Activated CD4-positive, alpha-beta T cell treated with anti-CD3 and anti-CD28 coated beads, Interleukin-2, amount 50 U/mL, for 24 hours (primary cell): ENCODE measurements at places on chromosomes 13 and 19.

GRCh38 chr19:3340340-3340739, 26.0 kb upstream of the NFIC start:
- DNase-seq, result no peak

- no peak for DNase-seq
Measured at GRCh38 chr19:32874605-32875004, 5.0 kb upstream of the SLC7A9 start.

DNA sequence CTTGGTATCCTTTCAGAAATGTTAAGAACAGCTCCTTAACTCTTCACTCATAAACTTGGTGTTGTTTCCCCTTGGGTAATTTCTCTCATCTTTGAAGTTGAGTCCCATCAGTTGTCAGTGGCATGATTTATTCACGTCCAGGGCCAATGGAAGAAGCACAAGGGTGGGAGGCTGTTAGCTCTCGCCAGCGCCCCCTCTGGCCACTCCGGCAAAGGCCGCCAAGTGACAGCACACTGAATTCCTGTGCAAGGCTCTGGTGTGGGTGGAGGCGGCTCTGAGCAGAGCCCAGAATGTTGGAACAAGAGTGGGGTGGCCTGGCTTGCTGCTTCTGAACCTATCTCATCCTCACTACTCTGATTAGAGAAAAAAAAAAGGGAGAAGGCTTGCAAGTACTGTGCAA, 13.1 kb upstream of the MEDAG start:
- no peak for DNase-seq

GRCh38 chr13:98922306-98922705, 55.6 kb downstream of the DOCK9 start:
- no peak for DNase-seq

DNA sequence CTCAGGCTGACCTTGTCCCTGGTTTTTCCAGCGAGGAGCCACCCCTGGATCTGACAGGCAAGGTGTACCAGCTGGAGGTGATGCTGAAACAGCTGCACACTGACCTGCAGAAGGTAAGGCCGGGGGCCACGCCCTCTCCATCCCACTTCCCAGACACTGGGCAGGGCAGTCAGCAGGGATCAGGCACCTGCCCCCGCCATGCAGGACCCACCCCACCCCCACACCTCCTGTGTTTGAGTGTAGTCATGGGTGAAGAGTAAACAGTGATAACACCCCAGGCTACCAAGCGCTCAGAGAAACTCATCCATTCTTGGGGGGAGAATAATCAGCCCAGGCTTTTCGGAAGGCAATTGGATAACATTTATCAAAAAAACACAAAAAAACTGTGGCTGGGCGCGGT, 19.9 kb downstream of the DPF1 start:
- DNase-seq, result no peak

- no peak for DNase-seq
Measured at GRCh38 chr13:75739244-75739868, 103.2 kb downstream of the LMO7 start.

DNA sequence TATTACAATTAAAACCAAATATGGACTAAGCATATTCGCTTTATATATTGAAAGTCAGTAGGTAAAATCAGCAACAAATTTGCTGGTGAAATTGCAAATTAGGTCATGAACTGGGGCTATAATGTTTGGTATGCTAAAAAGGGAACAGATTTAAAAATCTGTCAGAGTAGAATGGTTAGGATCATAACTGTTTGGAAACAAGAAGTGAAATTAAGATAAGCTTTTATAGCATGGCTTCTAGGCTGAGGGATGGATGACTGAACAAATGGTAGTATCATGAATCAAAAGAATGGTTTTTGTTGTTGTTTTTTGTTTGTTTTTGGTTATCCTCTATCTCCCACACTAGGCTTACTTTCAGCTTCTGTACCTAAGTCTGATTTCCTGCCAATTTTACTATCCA, 1090.4 kb downstream of the PCDH9 start:
- DNase-seq, result no peak

GRCh38 chr13:41004875-41005693, 14.0 kb downstream of the ELF1 start:
- no peak for DNase-seq

- no peak for DNase-seq
Measured at GRCh38 chr19:33469171-33470039, 52.2 kb downstream of the PEPD start.

DNA sequence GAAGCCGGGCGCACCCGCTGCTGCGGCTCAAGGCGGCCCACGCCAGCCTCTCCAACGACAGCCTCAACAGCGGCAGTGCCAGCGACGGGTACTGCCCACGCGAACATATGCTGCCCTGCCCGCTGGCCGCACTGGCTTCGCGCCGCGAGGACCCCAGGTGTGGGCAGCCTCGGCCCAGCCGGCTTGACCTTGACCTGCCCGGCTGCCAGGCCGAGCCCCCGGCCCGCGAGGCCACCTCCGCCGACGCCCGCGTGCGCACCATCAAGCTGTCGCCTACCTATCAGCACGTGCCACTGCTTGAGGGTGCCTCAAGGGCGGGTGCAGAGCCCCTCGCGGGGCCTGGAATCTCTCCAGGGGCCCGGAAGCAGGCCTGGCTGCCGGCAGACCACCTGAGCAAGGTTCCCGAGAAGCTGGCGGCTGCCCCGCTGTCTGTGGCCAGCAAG, 13.0 kb downstream of the C19orf25 start:
- no peak for DNase-seq

- DNase-seq, result peak; percentile 71
Measured at GRCh38 chr19:16283210-16284061, 41.2 kb upstream of the KLF2 start.

DNA sequence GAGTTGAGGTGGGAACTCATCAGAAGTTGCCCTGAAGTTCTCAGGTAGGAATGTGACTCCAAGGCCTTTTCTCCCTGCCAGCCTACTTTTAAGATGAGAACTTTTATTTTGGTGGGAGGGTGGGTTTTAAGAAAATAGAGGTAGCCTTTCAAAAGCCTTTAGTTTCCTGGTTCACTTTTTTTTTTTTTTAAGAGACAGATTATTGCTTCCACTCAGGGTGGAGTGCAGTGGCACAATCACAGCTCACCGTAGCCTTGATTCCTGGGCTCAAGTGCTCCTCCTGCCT, 3.0 kb downstream of the C19orf67 start:
- DNase-seq, result no peak

DNA sequence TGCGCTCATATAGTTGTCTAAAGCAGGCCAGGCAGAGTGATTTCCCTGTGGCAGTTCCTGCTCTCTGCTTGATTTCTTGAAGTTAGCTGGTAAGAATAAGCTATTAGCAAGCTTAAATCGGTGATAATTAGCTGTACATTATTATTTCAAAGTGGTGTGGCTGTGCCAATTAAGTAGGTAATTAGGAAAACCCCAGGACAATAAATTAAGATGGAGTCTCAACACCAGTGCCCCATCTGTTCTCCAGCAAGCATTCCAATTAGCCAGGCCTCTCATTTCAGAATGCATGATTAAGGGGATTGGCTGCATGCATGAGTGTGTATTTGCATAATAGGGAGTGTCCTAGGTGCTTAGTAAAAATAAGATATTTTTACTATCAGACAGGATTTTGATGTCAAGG, 342.3 kb downstream of the GPC5 start:
- DNase-seq, result no peak

- DNase-seq, result no peak
Measured at GRCh38 chr19:7482584-7483439, 6.0 kb downstream of the PEX11G start.

DNA sequence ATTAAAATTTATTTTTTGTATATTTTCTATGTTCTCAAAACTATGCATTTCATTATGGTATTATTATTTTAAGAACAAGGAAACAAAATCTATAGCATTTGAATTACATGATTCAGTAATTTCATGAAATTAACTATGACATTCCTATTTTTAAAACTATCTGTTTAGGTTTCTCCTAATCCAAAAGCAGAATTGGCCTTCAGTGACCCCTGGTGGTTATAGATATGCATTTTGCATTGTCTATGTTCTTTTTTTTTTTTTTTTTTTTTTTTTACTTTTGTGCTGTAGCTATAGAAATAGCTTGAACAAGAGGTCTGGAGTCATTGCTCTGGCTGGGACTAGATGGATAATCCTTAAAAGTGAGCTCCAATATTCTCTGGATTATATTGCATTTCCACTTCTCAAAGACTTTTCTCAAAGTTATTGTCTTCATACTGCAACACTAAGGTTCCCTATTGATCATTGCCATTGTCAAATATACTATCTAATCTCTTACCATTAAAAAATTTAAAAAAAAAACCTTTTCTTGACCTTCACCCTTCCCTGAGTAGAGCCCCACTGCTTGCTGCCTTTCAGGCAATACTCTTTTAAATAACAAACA, 15.9 kb upstream of the DNAJC3 start:
- no peak for DNase-seq

DNA sequence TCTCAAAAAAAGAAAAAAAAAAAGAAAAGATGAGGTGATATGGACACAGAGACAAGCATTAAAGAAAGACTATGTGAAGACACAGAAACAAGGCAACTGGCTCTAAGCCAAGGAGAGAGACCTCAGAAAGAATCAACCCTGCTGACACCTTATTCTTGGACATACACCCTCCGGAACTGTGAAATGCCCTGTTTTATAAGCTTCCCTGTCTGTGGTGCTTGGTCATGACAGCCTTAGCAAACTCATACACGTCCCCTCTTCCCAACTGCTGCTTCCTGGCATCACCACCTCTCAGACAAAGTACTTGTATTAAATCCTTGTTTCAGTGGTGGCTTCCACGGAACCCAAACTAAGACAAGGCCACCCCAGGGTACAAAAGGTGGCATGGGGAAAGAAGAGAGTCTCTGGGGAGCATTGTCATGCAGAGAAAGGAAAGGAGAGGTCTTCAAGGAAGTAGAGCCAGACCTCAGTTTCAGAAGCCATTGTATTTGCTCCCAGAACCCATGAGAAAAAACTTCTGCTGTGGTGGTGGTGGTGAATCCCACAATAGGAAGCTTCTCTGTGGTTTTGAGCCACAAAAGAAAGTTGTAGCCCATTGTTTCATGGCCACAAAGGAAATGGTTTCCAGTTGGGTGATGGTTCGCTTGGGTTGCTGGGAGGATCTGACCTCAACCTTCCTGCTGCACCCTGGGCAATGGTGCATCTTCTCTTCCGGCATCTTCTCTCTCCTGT, 16.3 kb upstream of the TSPAN16 start:
- no peak for DNase-seq

DNA sequence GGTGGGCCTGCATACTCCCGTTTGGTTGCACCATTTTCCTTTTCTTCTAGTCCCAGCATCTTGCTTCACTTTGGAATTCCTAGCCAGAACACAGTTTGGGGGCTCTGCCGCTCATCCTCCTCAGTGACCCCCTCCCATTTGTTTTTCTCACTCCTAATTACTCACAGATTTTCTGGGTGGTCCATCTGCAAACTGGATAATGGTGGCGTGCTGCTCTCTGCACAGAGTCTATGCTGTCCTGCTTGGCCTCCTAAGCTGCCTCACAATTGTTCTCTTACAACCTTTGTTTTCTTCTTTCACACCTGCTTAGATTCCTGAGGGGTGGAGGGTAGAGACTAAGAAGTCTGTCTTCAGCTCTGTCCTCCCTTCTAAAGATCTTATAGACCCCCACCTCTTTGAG, 80.8 kb downstream of the SHISA2 start:
- no peak for DNase-seq

GRCh38 chr13:80141123-80141849, 199.6 kb downstream of the SPRY2 start:
- no peak for DNase-seq

DNA sequence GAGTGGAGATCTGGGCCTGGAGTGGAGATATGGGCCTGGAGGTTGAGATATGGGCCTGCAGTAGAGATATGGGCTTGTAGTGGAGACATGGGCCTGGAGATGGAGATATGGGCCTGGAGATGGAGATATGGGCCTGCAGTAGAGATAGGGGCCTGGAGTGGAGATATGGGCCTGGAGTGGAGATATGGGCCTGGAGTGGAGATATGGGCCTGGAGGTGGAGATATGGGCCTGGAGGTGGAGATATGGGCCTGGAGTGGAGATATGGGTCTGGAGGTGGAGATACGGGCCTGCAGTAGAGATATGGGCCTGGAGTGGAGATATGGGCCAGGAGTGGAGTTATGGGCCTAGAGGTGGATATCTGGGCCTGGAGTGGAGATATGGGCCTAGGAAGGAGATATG, 402 bp downstream of the KIR2DL3 start:
- DNase-seq, result no peak

DNA sequence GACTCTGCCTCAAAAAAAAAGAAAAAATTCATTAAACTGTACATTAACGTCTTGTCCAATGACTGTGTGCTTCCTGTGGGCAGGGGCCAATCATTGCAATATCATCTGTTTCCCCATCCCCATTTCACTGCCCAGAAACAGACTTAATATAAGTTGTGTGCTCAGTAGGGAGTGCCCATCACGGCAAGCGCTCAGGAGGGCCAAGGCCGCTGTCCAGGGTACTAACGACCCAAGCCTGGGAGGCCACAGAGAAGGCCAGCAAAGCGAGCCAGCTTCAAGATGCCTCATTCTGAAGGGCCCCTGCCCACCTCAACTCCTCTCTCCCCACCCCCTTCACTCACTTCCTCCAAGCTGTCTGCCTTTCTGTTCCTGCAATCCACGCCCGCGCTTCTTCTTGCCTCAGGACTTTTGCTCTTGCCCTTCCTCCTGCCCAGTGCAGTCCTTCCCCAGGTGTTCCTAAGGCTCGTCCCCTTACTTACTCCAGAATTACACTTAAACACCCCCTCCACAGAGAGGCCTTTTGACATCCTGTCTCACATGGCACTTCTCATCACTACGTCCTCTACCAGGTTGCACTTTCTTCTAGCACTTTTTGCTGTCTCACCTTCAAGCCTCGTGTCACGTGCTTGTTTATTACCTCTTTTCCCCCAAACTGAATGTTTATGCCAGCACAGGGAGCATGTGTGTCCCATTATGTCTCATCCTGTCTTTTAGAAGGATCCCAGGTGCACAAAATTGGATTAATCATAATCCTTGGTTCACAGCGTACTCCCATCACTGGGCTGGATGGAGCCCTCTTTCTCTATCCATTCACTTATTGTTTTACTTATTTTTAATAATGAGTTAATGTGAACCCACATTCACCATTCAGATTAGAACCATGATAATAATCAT, 11.3 kb upstream of the POU2F2 start:
- no peak for DNase-seq

DNA sequence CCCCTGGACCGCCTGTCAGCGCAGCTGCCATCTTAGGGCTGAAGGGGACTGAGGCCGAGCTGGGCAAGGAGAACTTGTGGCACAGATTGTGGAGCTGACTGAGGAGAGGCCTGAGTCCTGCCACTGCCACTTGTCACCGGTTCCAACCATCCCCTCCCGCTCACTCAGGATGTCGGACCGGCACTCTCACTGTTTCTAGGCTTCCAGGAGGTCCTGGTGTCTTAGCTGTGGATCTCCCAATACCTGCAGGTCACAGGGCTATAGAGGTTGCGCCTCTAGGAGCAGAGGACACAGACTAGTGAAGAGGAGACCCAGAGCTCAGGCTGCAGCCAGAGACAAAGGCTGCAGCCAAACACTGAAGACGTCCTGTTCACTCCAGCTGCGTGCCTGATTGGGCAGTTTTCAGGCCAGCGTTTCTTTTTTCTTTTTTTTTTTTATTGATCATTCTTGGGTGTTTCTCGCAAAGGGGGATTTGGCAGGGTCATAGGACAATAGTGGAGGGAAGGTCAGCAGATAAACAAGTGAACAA, 15.3 kb upstream of the ZNF486 start:
- DNase-seq, result no peak
